ENCODE measurements at places on chromosomes 4 and X.

GRCh38 chr4:116982656-116983055 lies 102.7 kb downstream of the TRAM1L1 start:
- no peak for DNase-seq

DNA sequence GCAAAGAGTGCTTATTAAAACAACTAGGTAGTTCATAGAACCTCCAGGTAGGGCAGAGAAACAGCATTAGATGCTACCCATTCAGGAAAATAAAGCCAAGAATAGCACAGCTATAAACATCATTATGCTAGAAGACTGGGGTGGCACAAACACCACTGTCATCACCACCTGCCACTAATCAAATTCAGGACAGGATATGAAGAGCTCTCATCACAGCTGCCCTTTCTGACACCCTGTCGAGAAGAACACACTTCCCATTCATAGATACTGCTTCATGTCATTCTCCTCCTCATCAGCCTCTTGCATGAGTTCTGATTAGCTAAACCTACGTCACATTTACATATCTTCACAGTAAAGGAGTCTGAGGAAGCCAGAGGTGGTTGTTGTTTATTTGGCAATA lies 692.3 kb upstream of the HS3ST1 start:
- DNase-seq: no peak

DNA sequence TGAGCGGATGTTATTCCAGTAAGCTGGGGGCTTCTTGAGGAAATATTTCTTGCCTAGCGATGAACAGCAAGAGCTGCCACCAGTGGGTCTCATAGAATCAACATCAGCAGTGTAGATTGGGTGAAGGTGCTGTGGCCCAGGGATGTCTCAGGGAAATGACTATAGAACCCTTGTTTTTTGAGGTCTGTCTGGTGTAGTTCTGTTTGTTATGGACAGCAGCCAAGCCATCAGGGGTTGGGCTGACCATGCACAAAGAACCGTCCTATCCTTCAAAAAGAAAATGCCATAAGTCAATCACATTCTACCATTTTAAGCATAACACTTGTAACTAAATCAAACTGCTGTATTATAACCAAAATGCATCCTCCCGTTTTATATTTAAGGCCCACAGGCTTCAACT lies 17.3 kb upstream of the C1GALT1C1 start:
- DNase-seq: no peak

GRCh38 chr4:60078984-60079383 lies 1121.1 kb upstream of the ADGRL3 start:
- no peak for DNase-seq

- DNase-seq: no peak
Measured at GRCh38 chrX:76657499-76657898, 230.0 kb downstream of the MAGEE1 start.

DNA sequence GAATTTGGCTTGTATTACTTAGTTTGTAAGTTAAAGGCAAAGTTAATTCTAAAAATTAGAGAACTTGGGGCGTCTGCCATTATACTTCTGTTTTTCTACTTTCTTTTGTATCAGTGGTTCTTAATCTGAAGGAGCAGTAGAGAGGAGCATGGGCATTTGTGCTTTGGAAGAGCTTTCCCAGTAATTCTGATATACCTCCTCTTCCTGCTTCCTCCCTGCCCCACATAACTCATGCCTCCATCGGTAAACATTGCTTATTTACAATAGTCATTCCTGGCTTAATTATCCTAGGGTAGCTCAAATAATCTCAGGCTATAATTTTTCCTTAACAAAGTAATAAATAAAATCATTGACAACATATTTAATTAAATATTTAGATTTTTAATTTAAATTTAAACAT lies 37.1 kb upstream of the SPARCL1 start:
- DNase-seq: no peak

DNA sequence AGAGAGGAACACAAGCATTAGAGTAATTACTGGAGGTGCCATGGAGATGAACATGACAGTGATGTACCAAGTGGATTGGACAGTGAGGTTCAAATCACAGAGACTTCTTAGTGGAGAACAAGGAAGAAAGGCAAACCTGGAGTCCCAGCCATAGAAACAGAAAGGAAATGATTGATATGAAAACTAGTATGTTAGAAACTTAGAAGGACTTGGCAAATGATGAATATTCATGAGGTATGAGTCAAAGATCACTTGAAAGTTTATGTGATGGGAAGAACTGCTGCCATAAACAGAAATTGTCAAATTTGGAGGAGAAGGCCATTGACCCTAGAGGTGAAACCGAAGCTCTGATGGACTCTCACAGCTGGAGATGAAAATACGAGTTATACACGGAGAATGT lies 88.2 kb downstream of the PHOX2B start:
- no peak for DNase-seq

- DNase-seq: no peak
Measured at GRCh38 chr4:148044912-148045352, 313.0 kb downstream of the ARHGAP10 start.

DNA sequence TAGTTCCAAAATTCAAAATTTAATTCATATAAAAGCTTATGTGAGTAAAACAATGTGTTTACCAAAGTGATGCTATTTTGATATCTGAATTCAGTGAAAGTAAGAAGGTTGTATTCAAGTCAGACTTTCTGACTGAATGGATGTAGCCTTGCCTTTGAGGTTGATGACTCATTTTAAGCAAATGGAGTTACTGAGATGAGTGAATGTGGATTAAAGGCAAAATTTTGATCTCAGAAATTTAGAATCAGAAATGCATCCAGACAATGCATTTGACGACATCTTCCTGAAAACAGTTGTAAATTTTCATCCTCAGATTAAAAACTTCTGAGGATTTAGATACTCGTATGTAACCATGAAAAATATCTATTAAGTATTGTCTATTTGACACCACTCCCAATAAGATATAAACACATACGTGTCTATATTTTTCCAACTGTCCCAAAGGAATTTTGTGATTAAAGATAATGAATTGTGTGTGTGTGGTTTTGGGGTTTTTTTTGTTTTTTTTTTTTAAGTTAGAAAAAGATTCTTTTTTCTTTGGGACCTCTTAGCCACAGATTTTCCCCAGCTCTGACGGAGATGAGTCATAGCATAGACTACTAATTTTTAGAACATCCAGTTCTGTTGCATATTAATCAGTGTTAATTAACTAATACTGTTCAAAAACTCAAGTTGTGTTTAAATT lies 34.4 kb downstream of the NFKB1 start:
- DNase-seq: no peak

DNA sequence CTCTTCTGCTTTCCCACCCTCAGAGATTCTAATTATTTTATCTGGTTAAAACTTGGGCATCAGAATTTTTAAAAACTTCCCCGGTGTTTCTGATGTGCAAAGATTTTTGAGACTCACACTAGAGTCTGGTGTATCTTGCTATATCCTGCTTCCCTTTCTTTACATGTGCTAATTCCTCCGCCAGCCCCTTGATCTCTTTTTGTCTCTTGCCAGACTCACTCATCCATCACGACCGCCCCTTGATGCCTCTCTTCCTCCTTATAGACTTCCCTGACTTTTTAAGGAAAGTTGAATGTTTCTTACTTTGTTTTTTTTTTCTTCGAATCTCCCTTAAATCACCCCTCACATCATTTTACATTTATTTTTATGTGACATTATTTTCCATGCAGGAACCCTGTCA lies 274.9 kb upstream of the PITX2 start:
- DNase-seq: no peak

GRCh38 chrX:54029529-54030143 lies 14.6 kb downstream of the PHF8 start:
- no peak for DNase-seq

DNA sequence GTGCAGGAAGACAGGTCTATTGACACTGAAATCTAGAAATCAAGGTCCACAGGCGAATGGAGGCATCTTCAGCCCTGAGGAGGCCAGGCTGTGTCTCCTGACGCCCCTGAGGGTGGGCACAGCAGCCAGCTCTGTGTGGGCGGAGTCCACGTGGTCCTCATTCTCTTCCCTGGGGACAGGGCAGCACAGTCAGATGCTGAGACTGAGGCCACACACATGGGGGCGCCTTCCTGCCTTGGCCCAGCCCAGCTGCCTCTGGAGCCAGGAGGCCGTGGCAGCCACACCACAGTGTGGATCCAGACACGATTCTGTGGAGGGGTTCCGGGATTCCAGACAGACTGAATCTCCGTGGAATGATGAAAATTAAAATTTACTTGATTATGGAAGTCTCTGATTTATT lies 20.8 kb downstream of the FGFR3 start:
- DNase-seq: no peak

- no peak for DNase-seq
Measured at GRCh38 chrX:69138512-69138911, 26.7 kb downstream of the PJA1 start.

DNA sequence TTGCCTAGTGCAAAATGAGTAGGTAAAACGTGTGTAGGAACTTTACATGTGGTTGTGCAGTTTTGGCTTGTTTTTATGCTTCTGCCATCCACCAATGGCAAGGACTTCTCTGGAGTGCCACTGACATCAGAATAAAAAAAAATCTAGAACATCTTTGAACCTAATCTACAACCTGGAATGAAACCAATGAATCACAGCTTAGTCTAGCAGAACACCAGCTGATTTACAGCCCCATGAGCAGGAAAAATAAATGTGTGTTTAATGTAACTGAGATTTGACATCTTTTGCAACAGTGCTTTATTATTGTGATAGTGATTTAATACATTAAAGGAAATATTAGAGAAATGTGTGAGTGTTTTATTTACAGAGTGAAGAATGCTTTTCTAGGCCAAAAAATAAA lies 995.1 kb downstream of the PCDH7 start:
- no peak for DNase-seq

Data from amniotic stem cell (primary cell).